Stimulated activated CD8-positive, alpha-beta memory T cell treated with anti-CD3 and anti-CD28 coated beads, Interleukin-15, amount 100 ng/mL, for 1 hour (primary cell): ENCODE measurements at places on chromosomes 1 and 21.

GRCh38 chr1:184767591-184767990 is 12.9 kb upstream of the EDEM3 start:
- no peak for DNase-seq

GRCh38 chr1:109185990-109186732 is 27.6 kb upstream of the SARS1 start:
- DNase-seq: no peak

DNA sequence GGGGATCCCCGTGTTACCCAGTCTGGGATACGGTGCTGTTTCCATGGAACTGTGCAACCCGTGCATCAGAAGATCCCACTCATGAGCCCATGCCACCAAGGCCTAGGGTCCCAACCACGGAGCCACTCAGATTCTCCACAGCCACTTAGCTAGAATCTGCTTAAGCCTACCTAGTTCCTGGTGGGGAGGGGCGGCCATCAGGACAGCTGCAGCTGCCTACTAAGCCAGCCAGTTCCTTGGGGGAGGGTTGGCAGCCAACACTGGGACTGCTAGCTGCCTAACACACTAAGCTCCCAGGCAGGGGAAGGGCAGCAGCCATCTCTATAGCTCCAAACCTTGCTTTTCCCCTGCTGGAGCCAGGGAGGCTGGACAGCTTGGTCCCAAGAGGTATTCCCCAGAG is 549.2 kb upstream of the BRINP3 start:
- no peak for DNase-seq

GRCh38 chr1:222127526-222128152 is 385.8 kb upstream of the DUSP10 start:
- no peak for DNase-seq

DNA sequence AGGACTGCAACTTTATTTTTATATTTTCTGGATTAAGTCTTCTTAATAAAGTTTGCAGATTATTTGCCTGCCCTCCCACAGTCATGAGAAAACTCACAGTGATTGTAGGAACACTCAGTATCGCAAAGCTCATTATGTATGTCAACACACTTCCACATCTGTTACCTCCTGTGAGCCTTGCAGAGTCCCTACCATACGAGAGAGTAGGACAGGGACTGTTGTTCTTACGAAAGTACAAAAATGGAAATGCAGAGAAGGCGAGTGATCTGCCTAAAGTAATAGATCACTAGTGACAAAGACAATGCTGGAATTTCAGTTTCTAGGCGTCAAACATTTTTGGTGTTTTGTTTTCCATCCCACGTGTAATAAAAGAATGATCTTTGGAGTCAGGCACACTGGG is 131.7 kb downstream of the SYT2 start:
- DNase-seq: no peak

DNA sequence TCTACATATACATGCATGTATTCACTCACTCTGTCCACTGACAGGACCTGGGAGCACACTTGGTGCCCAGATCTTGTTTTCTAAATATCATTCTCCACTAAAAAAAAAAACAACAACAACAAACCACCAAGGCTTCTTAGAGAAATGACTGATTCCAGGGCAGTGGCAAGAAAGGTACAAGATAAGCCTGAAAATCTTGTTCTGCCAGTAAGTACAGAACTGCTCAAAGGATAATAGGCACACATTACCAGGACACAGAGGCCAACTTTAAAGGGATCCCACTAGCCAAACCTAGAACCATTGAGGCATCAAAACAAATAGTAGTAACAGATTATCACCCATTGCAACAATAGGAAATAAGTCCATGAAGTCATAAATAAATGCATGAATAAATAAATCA is 10.7 kb downstream of the HSD11B1 start:
- DNase-seq: no peak

- DNase-seq: no peak
Measured at GRCh38 chr1:206792939-206793607, 20.8 kb upstream of the IL10 start.

- DNase-seq: no peak
Measured at GRCh38 chr1:77889671-77890070, 1.2 kb downstream of the NEXN start.

- no peak for DNase-seq
Measured at GRCh38 chr1:115116512-115116911, 27.2 kb upstream of the TSPAN2 start.

DNA sequence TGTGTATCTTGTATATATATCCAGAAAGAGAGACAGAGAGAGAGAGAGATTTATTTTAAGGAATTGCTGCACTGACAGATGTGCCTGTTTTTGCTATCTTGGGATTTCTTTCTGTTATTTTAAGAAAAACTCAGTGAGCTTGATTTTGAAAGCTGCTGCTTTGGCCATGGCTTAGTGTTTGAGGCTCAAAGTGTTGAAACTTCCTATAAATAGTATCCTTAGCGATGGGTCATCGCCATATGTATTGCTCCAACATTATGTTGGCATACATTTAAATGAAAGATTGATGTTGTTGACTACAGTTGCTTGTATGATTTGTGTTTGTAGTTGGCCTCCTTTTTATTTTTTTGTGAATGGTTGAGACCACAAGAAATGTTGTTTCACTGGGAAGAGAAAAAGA is 29.0 kb upstream of the NTPCR start:
- DNase-seq: no peak

- DNase-seq: no peak
Measured at GRCh38 chr1:3914911-3915310, 14.8 kb upstream of the C1orf174 start.

DNA sequence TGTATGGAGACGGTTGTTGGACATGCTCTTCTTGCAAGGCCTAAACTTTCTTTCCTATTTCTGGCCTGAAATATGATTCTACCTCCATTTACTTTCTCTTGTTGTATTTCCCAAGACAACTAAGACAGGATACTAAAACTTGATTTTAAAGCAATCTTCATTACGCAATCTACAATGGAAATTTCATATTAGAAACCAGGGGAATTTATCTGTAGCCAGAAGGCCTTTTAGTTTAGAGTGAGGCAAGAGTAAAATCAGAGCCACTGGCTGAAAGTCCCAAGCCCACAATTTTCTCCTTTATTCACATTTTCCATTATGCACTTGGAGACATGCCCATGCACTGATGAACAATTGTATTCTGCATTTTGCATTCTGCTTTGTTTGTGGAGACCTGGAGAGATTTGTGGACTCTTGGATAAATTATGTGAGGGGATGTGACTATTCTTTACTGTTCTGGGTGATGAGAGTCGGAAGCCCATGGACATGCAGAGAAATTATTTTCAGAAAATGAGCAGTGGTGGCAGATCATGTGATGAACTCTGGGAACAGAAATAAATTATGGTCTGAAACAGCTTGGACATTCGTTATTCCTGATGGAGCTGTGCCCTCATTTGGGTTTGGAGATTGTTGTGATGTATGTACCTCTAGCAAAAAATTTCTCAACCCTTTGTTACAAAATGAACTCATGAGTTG is 336.8 kb downstream of the SEC16B start:
- DNase-seq: no peak

GRCh38 chr1:114549137-114549536 is 32.3 kb downstream of the BCAS2 start:
- no peak for DNase-seq

DNA sequence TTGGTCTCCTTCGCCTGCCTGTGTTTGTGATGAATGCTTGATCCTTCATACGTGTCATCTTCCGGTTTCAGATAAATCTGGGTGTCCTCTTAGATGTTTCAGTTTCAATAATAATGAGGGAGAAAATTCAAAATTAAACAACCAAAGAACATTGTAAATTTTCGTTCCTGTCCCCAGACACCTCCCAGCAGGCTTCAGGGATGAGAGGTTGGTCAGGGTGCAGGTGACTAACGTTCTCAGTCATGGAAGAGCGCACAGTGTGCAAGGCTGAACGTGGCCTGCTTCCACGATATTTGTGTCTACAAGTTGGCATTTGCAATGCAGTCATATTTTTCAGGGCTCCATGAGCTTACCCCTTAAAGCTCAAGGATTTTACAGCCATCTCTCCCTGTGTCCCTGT is 147.1 kb upstream of the ARHGEF16 start:
- DNase-seq: no peak

DNA sequence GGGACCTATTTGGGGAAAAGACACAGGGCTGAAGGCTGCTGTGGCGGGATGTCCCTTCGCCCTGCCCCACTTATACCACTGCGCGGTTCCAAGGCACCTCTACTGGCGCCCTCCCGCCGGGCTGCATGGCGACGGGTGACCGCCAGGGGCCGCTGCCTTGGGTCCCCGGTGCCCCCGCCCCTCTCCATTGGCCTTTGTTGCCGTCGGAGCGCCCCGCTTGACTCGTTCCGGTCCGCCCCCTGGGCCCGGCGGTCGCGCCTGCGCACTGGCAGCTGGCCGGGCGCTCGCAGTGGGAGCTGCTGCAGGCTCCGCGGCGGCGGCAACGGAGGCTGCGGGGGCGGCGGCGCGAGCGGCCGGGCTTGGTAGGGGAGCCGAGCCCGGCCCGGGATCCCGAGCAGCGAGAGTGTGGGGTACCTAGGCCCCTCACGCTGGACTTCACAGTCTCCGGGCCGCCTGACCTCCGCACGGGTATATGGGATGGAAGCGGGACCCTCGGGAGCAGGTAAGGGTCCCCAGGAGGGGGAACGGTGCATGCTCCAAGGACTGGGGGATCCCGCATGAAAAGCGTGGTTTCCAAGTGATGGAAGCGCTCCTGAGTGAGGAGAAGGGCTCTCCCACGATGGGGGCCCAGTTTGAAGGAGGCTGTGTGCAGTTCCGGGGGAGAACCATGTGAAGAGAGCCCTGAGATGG is at the start of gene AGO1:
AGO1 (plus strand) TSS at position 265 of the 690 bp plus-strand sequence; CDS start at position 478, 213 bp downstream.
- DNase-seq: peak; percentile 92

DNA sequence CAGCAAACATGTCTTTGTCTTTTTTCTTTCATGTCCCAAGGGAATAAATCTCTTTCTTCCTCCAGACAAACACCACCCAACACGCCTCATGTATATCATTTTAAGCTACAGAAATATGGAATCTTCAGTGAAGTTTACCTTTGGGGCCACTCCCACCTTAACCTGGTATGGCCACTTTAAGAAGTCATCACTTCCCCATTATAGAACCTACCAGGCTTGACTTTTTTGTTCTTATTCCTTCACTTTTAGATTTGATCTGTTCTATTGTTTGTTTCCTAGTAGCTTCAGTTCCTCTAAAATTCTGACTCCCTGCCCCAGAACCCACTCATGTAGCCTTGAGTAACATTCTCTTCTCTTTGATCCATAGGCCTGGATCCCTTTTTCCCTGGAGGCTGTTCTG is 226.3 kb downstream of the HLX start:
- no peak for DNase-seq

GRCh38 chr21:45859041-45859761 is 122.4 kb upstream of the COL6A1 start:
- no peak for DNase-seq

- no peak for DNase-seq
Measured at GRCh38 chr1:199261328-199261727, 622.5 kb downstream of the PTPRC start.
